ENCODE measurements at places on chromosomes 5 and 9.

DNA sequence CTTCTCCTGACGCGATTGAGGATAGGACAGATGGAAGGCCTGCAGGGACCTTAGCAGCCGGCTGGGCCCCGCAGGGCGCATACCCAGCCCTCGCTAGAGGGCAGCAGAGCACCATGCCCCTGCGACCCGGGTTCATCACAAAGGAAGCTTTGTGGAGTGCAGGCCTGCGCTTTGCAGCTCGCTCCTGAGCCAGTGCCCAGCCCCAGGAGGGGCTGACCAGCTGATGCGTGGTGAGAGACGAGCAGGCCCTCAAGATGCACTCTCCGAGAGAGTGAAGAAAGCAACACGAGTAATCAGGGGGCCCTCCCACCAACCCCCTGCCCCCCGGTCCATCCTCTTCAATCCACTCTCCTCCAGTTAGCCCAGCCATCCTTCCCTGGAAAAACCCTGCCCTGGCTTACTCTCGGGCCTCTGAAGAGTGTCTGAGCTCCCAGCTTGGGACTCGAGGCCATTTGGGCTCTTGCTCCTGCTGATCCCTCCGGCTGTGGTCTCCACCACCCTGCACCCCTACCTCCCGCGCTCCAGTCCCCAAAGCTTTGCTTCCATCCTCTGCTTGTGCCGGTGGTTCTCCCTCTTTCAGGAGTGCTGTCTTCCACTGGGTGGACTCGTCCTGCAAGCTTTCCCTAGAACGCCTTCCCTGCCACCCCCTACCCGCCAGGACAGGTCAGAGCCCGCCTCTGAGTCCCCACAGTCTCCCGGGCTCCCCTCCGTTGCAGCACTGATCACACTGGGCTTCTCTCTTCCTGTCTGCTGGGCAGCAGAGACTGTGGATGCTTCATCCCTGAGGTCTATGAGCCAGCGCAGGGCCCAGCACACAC is 9.1 kb upstream of the KIF12 start:
- DNase-seq, result peak; percentile 41

GRCh38 chr9:91033797-91034196 is 232.2 kb downstream of the SYK start:
- DNase-seq, result peak; percentile 51

- no peak for DNase-seq
Observed at GRCh38 chr5:89584339-89584956, 701.5 kb upstream of the MEF2C start.

GRCh38 chr9:2621722-2622460 is at the start of gene VLDLR:
VLDLR (plus strand) TSS chr9:2621787; CDS start chr9:2622190, 403 bp downstream.
- peak; percentile 13 for DNase-seq

DNA sequence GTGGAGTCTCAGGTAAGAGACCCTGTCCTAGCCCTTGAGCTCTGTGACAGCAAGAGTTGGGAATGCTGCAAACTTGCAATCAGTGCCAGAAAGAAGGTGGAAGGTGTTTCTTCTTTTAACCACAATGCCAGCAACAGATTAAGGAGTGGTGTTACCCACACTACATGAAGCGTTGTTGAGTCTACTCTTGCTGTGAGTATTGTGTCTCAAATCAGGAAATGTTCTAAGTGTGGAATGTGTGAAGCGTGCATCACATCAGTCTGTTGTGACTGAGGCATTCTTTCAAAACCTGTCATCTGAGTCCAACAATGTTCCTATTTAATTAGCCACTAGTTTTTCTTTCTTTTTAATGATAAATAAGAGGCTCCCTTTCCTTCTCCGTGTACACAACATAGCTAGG is 2.9 kb upstream of the LURAP1L start:
- DNase-seq, result no peak

DNA sequence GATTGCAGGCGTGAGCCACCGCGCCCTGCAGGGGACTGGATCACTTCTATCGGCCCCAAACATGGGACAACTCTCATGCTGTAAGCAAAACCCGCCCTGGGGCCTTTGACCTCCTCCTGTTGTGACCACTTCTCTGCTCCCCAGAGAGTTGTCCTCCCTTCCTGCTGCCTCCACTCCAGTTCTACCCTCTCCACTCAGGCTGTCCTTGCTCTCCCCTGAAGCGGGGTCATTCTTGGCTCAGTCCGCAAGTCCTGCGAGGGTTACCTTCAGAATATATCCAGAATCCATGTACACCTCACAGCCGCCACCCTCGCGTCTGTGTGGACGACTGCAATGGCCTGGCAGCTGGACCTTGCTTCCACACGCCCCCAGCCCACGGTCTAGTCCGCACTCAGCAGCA is 273.7 kb downstream of the PBX3 start:
- DNase-seq, result no peak

DNA sequence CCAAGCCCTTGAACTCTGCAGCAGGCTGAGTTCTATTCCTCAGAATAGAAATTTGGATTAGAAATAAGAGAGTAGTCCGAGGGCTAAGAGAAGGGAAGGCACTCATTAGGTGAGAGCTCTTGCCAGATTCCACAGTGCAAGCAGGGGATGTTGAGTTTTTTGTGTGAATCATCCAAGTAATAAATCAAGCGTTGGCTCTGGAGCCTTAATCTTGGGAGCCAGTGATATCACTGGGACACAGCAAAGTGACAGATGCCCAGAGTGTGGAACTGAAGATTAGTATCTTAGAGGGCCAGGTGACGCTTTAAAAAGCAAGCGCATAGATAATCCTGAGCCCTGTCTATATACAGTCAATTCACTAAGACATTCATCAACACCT is 60.3 kb downstream of the FOXD1 start:
- DNase-seq, result no peak

GRCh38 chr5:170589643-170590042 is 85.8 kb downstream of the KCNIP1 start:
- no peak for DNase-seq

- no peak for DNase-seq
Observed at GRCh38 chr9:95286151-95286550, 31.4 kb downstream of the FANCC start.

DNA sequence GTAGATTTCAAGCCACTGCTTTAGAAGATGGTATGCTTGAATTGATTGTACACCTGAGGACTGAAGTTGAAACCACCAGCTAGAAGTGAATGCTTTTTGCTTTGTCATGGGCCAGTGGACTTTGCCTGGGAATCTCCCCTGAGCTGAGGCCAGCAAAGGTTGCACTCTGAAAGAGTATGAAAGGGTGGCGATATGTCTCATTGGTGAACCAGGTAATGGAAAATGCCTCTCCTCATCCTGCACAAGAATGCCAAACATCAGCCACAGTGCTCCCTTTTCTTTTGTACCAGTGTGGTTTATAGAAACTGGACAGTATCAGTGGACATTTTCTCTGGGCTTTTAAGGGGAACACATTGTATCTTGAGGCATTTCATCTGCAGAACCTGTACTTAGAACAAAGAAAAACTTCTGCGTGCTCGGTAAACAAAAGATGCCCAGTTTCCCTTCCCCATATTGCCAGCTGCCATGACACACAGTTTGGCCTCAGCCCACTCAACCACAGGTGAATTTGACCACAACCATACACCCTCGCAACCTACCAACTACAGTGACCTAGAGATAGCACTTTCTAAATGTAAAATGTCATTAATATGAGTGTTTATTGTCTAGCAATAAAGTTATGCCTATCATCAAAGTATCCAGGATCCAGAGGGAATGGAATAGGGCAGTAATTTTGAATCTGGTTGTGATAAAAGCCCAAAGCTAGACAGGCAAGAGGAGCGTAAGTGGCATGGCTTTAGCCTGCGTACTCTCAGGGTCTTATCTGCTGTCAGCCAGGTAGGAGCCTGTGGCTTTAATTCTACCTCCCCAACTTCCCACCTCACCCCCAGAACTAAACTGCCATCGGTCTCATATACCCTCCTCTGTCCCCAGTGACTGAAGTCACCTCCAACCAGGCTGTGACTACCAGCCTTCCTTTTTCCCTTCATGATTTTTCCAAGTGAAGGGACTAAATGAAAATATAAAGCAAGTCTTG is 79.5 kb upstream of the LHFPL2 start:
- DNase-seq, result peak; percentile 43

DNA sequence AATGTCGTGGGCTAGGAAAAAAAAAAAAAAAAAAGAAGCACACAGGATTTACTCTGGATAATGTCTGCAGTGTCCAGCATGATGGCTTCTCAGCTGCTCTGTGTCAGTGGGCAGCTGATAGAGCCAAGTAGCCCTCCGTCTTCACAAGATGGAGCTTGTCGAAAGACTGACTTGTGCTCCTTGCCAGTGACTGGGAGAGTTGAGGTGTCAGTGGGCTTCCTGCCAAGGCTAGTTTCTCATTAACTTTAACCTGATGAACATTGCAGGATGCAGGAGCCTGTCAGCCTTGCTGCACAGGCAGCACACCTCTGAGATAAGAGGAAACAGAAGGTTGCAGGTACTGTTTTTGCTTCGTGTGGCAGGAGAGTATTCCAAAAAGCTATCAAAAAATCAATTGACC is 171.4 kb upstream of the SGCD start:
- DNase-seq, result no peak

- no peak for DNase-seq
Observed at GRCh38 chr9:85516976-85517637, 224.6 kb downstream of the AGTPBP1 start.

DNA sequence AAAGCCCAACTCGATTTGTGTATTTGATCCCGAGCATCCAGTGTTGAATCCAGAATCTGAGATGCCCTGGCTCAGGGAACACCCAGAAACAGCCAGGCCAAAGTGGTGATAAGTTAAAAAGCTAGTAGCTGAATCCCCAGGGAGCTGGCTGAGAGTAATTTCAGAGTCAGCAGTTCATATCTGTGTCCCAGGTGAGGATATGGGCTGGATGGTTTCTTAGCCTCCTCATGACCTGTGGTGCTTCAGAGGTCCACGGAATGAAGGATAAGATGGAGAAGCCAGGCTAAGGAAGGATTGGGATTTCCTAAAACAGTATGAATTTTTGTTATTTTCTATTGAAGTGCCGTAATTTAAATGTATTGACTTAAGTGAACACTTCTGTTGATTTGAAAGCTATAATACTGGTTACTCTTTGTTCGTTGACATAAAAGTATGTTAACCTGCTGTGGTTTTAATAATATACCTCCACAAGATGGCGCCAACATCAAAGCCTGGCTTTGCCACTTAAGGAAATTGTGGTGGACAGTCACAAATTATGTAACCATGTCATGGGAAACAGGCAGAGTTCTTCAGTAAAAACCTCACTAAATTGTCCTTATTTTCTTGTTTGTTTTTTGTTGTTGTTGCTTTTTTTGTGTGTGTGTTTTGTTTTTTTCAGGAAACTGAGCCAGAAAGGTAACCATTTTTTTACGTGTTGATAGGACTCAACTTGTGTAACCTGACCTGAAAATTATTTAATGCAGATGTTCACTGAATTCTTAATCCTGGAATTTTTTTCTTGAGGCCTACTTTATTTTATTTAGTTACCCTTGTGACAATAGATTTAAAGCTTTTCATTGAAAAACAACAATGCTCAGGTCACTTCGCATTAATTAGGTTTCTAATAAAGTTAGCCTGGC is 11.4 kb downstream of the MTAP start:
- DNase-seq, result peak; percentile 65

- no peak for DNase-seq
Observed at GRCh38 chr9:16267281-16268066, 603.0 kb downstream of the BNC2 start.

DNA sequence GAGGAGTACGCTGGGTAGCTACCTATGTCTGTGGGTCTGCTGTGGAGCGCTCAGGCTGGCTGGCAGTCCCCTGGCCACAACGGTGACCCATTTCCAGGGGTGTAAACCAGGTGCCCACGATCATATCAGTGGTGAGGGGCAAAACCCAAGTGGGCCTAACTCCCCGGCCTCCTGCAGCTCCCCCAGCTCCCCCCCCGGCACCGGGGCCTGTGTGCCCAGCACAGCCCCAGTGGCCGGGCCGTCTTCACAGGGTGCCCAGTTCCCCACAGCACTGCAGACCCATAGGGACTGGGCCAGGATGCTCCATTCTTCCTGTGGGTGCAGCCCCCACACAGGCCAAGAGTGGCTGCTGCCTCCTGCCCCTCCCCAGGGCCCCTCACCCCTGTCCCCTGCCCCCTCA is 958 bp upstream of the LCN8 start:
- no peak for DNase-seq

GRCh38 chr5:72252574-72253155 is 67.4 kb downstream of the MRPS27 start:
- DNase-seq, result no peak

DNA sequence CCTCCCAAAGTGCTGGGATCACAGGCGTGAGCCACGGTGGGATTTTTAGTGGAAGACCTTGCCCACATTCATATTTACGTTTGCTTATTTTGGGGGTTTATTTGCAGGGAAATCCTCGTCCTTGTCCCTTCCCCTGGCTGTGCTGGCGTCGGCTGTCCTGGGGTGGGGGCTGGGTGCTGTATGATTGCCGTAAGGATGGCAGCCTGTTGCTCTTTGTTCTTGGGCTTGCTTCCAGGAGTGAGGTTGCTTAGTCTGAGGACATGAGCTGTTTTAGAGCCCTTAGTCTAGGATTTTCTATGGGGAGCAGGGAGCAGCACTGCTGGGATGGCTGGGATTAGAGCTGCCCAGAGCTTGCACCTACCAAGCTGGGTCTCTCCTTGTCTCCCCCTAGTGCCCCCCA is 85.8 kb upstream of the ASS1 start:
- no peak for DNase-seq

- DNase-seq, result no peak
Observed at GRCh38 chr9:2726650-2727340, 9.5 kb downstream of the KCNV2 start.

DNA sequence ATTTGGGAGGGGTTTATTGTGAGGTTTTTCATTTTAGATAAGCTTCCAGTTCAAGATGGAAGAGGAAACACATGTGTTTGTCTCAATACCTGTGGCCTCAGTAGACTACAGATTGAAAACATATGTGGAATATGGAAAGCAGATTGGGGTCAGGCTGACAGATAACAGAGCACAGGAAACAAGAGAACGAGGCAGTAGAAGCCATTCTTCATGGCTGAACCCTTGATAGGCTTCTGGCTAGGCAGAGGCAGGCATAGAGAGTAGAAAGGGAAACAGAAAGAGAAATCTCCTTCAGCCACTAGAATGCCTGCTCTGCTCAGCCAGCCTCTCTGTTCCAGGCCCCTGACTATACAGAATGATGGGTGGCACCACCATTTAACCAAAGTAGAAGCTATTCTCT is 152.5 kb downstream of the MUSK start:
- DNase-seq, result no peak

DNA sequence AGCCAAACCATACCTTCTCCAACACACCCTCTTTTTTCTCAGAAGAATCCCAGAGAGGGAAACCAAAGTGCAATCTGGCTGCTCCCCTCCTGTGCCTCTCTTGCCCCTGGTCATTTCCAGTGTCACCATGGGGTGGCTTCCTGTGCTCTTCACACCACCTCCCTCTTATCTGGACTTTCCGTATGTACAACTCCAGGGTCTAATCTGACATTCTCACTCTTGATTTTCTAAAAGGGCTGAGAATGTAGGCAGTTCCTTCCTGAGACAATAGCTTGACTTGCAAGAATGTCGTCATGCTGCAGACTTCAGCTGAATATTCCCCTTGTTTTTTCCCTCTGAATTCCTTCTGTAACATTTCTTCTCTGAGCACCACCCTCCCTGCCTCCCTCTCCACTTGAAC is 110.2 kb downstream of the FBXL7 start:
- no peak for DNase-seq

GRCh38 chr5:72036951-72037350 is 70.3 kb upstream of the MAP1B start:
- DNase-seq, result no peak
